ENCODE measurements at places on chromosomes 7 and 10.
A peak's percentile ranks its signal among the peaks of the same experiment; 100 is the strongest.

GRCh38 chr10:125822878-125823662 lies at the start of the genes BCCIP and UROS:
BCCIP (plus strand) TSS chr10:125823546; CDS start chr10:125823558, 12 bp downstream.
UROS (minus strand) TSS chr10:125823258; CDS start chr10:125816499, 6,759 bp downstream.
- H3K4me3 ChIP-seq, result peak within 1 kb of the TSS; percentile 70
- no peaks in the 10 kb centered on the region for H3K27me3 ChIP-seq
- DNase-seq, result peak; percentile 91
- peaks cover 8% of the 10 kb centered on the region for H3K36me3 ChIP-seq

DNA sequence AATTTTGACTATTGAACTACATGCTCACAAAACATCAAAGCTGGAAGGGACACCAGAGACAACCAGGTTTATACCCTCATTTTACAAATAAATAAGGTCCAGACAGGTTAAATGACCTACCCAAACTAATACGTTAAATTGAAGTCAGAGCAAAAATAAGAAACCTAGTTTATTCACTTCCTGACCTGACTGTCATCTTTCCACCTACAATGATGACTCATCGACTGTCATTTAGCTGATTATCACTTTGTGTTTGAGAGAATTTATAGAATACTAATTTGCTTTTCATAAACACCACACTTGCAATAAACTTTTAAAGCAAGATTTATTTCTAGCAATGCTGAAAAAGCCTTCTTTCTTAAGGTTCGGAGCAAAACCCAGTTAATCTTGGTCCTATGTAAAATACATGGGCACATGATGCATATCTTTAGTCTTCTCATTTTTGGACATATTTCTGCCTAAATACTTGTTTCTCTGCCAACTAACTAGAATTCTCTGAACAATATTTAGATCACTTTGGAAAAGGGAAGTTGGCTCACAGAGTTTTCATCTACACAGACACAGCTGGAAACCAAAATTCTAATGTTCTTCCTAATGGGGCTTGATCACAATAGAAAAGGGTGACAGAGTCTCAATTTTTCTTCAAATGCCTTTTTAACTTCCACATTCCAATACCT lies 16.7 kb upstream of the LRRN3 start:
- H3K27me3 ChIP-seq, result no peaks in the 10 kb centered on the region
- H3K36me3 ChIP-seq, result peaks cover 15% of the 10 kb centered on the region
- peaks cover 54% of the 10 kb centered on the region for H3K4me1 ChIP-seq
- no peak for DNase-seq
- peak overlapping the region; percentile 79 for H3K27ac ChIP-seq

DNA sequence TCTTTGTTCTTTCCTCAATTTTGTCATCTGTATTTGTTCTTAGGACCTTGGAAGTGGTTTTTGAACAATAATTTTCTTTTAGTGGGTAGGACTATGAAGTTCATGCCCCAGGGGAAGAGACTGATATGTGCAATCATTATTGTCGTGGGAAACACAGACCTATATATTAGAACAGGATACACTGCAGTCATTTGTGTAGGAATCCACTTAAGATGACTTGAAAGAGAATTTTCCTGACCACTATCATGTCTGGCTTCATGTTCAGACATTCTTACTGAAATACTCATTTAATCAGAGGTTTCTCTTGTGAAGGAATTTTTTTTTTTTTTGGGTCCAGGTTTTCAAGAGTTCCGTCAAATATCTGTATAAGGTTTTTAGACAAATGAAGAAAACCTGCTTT lies 163.6 kb downstream of the SUGCT start:
- peaks cover 2% of the 10 kb centered on the region for H3K4me1 ChIP-seq
- no peak overlapping the region for H3K4me3 ChIP-seq
- no peaks in the 10 kb centered on the region for H3K36me3 ChIP-seq

DNA sequence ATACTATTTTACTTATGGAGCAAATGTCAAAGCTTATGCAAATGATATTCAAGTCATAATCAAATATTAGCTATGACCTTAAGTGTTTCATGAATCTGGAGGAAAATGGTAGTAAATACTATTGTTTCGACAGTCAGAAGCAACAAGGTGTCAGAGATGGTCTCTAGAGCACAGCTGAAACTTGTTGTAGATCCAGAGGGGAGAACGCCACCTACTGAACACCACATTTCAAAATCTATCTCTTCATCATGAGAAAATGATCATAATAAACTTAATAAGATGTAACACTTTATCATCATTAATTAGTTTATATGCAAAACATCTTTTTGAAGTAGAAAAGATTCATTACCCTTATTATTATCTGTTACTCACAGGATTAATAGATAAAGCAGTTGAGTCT lies 418.7 kb downstream of the GATA3 start:
- H3K36me3 ChIP-seq, result peaks cover 3% of the 10 kb centered on the region
- peaks cover 17% of the 10 kb centered on the region for H3K27me3 ChIP-seq
- no peak overlapping the region for H3K4me3 ChIP-seq
- no peak overlapping the region for H3K27ac ChIP-seq
- DNase-seq, result peak; percentile 22
- peaks cover 5% of the 10 kb centered on the region for H3K4me1 ChIP-seq

- H3K27ac ChIP-seq, result no peak overlapping the region
- H3K4me3 ChIP-seq, result no peak overlapping the region
- no peak for DNase-seq
- no peaks in the 10 kb centered on the region for H3K4me1 ChIP-seq
- H3K36me3 ChIP-seq, result no peaks in the 10 kb centered on the region
Measured at GRCh38 chr7:24343614-24344013, 59.6 kb downstream of the NPY start.

DNA sequence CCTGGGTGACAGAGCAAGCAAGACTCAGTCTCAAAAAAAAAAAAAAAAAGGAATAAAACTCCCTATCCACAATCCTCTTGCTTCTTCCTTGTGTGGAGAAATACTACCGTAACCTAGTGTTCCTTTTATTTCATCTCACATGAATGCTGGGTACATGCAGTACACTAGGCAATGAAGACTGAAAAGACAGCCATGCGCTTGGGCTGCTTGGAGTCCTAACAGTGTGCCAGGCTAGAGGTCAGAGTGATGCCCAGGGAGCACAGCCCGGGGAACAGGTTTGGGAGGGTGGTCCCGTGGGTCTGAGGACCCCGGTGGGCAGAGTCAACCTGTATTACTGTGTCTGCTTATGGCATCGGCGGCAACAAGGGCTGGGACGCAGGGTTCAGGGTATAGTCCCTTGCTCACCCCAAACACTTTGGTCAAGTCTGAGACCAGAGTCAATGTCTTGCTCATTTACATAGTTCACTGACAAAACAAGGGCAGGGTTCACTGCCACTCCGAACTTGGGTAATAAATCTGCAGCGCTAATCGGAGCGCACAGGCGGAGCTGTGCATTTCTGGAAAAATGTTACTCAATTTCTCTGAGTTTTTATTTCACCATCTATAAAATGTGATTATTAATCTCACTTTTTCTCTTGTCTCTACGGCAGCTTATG lies 118.0 kb downstream of the CLEC2L start:
- peaks cover 20% of the 10 kb centered on the region for H3K4me1 ChIP-seq
- no peaks in the 10 kb centered on the region for H3K27me3 ChIP-seq
- H3K27ac ChIP-seq, result no peak overlapping the region

DNA sequence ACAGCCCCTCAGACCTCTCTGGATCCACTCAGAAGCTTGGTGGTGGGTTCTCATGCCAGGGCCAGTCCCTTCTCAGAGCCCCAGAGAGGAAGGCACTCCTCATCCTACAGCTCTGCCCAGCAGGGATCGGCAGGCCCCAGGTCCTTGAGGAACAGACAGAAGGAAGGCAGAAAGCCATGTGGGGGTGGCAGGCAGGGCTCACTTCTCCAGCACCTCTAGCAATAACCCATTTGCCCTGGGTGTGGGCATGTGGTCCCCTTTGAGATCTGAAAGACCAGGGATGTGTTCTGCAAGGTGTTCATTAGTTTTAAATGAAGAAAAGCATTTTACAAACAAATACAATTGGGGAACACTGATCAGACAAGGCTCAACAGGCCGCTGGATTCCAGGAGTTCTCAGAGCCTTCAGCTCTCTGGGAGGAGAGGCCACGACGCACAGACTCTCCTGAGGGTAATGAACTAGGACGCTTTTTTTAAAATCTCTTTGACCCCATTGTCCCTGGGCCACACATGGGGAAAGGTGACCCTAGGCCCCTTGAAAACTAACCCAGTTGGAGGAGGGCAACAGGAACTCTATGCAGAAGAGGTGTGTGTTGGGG lies 40.6 kb downstream of the LDB3 start:
- no peak overlapping the region for H3K4me3 ChIP-seq
- H3K27me3 ChIP-seq, result no peaks in the 10 kb centered on the region
- no peak for DNase-seq
- no peak overlapping the region for H3K27ac ChIP-seq
- peaks cover 15% of the 10 kb centered on the region for H3K4me1 ChIP-seq
- H3K36me3 ChIP-seq, result no peaks in the 10 kb centered on the region

DNA sequence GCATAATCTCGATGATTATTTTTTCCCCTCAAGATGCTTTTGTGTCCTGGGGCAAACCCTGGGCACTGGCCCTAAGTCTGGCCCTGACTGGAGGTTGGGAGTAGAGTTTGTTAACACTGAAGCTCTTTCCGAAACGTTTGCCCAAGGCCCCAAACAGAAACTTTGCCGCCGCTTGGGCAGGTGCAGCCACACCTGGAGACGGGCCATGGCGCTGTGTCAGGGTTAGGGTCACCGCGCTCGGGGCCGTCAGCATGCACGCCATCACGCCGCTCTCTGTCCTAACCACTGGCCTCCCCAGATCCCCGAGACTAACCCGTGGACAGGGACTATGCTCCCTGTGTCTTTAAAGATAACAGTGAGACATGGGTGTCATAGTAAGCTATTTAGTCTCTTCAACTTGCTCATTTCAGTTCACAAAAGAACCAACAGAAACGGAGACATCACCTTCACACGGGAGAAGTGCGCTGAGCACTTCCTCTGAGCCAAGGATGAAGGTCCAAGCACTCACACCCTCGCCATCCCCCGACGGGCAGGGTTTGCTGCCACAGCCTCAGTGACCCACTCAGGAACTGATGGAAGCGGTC lies 85.3 kb upstream of the DIP2C start:
- no peak overlapping the region for H3K27ac ChIP-seq
- peaks cover 8% of the 10 kb centered on the region for H3K4me1 ChIP-seq
- DNase-seq, result no peak
- no peaks in the 10 kb centered on the region for H3K36me3 ChIP-seq
- peaks cover 5% of the 10 kb centered on the region for H3K27me3 ChIP-seq

GRCh38 chr10:84375011-84375410 lies 46.6 kb downstream of the CCSER2 start:
- DNase-seq, result peak; percentile 30
- no peaks in the 10 kb centered on the region for H3K27me3 ChIP-seq
- peaks cover 44% of the 10 kb centered on the region for H3K36me3 ChIP-seq

DNA sequence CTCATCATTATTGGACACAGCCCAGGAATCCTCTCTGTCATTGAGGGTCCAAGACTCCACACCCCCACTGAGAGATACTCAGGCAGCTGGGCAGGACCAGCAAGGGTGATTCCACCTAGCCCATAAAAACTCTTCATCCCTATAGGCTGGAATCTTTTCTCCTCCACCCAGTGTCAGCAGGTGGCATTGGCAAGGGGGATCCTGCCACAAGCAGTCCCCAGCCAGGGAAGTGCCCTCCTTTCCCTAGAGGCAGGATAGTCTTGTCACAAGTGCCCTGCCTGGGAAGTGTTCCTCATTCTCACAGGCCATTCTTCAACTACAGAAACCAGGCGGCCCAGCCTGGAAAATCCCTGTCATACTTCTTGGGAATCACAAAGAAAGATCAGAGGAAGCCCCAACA lies 533.6 kb downstream of the GRID1 start:
- no peak overlapping the region for H3K27ac ChIP-seq
- no peak for DNase-seq
- no peak overlapping the region for H3K4me3 ChIP-seq
- no peaks in the 10 kb centered on the region for H3K4me1 ChIP-seq
- H3K27me3 ChIP-seq, result peaks cover 4% of the 10 kb centered on the region
- no peaks in the 10 kb centered on the region for H3K36me3 ChIP-seq

GRCh38 chr10:48780341-48780740 lies 95.7 kb downstream of the WDFY4 start:
- no peak overlapping the region for H3K4me3 ChIP-seq
- H3K4me1 ChIP-seq, result no peaks in the 10 kb centered on the region
- H3K27me3 ChIP-seq, result peaks cover 10% of the 10 kb centered on the region
- DNase-seq, result no peak
- no peaks in the 10 kb centered on the region for H3K36me3 ChIP-seq

DNA sequence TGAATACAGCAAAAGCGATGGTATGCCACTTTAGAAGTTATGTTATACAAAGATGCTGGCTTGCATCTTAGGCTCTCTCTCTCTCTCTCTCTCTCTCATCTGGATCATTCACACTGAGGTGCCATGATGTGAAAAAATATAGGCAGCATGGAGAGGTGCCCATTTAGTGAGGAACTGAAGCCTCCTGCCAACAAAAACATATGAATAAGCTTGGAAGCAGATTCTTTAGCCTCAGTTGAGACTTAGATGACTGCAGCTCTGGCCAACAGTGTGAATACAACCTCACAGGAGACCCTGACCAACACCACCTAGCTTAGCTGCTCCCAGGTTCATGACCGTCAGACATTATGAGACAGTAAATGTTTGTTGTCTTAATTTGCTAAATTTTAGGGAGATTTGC lies 560.1 kb upstream of the LRRTM3 start:
- no peak overlapping the region for H3K27ac ChIP-seq
- no peaks in the 10 kb centered on the region for H3K4me1 ChIP-seq
- no peak for DNase-seq
- no peaks in the 10 kb centered on the region for H3K27me3 ChIP-seq
- H3K36me3 ChIP-seq, result no peaks in the 10 kb centered on the region

GRCh38 chr10:50927522-50928189 lies 42.2 kb upstream of the A1CF start:
- no peak overlapping the region for H3K27ac ChIP-seq
- no peaks in the 10 kb centered on the region for H3K36me3 ChIP-seq
- no peak for DNase-seq
- H3K4me3 ChIP-seq, result no peak overlapping the region
- peaks cover 9% of the 10 kb centered on the region for H3K27me3 ChIP-seq
- H3K4me1 ChIP-seq, result no peaks in the 10 kb centered on the region

DNA sequence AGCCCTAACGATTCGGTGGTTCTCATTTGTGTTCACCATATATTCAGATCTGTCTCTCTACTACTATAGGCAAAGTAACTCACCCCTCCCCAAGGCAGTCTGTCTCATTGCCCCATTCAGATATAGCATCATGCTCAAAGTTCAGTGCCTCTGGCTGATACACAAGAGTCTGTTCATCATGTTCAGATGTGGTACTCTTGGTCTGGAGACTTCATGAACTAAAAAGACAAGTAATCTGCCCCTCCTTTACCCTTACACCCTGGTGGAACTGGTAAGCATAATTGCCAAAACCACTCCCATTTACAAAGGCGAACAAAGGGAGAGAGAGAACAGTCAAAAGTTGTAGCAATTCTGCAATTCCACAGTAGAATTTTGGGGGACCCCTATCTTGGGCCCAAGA lies 29.9 kb downstream of the UMAD1 start:
- H3K27ac ChIP-seq, result no peak overlapping the region
- H3K4me3 ChIP-seq, result no peak overlapping the region
- H3K4me1 ChIP-seq, result peaks cover 17% of the 10 kb centered on the region
- DNase-seq, result no peak
- H3K36me3 ChIP-seq, result peaks cover 30% of the 10 kb centered on the region

- peaks cover 12% of the 10 kb centered on the region for H3K4me1 ChIP-seq
- no peak overlapping the region for H3K27ac ChIP-seq
- H3K36me3 ChIP-seq, result no peaks in the 10 kb centered on the region
Measured at GRCh38 chr10:43691485-43691884, 42.8 kb upstream of the ZNF32 start.

- no peak for DNase-seq
- H3K4me3 ChIP-seq, result no peak overlapping the region
- H3K36me3 ChIP-seq, result no peaks in the 10 kb centered on the region
- no peak overlapping the region for H3K27ac ChIP-seq
Measured at GRCh38 chr10:11757454-11757820, 15.3 kb downstream of the ECHDC3 start.

GRCh38 chr7:50502001-50502684 lies 52.0 kb upstream of the FIGNL1 start:
- H3K4me3 ChIP-seq, result no peak overlapping the region
- no peaks in the 10 kb centered on the region for H3K36me3 ChIP-seq
- peaks cover 5% of the 10 kb centered on the region for H3K4me1 ChIP-seq
- no peak for DNase-seq
- peaks cover 21% of the 10 kb centered on the region for H3K27me3 ChIP-seq

Measured in activated CD4-positive, alpha-beta memory T cell treated with anti-CD3 and anti-CD28 coated beads, Interleukin-2, amount 10 ng/mL, durations not matched to agents 7 days and 5 days (primary cell).